ENCODE measurements at places on chromosomes 5 and 9.

DNA sequence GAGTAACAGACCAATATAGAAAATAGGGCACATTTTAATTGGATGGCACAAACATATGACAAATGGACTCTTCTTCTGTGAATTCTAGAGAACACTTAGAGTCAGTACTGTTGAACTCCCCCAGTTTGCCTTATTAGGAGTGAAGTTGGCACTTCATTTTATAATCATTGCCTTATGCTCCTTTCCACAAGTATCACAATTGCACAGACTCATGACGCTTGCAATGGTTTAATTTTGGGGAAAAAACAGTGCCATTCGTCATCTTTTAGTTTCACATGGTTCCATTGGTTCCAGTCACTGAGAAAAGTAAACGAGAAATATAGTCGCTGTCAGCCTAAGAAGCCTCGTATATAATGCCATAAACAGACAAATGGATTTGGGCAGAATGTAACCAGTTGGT lies 71.2 kb downstream of the LURAP1L start:
- no peak for DNase-seq

- DNase-seq = no peak
Measured at GRCh38 chr5:58838729-58839128, 255.9 kb downstream of the RAB3C start.

DNA sequence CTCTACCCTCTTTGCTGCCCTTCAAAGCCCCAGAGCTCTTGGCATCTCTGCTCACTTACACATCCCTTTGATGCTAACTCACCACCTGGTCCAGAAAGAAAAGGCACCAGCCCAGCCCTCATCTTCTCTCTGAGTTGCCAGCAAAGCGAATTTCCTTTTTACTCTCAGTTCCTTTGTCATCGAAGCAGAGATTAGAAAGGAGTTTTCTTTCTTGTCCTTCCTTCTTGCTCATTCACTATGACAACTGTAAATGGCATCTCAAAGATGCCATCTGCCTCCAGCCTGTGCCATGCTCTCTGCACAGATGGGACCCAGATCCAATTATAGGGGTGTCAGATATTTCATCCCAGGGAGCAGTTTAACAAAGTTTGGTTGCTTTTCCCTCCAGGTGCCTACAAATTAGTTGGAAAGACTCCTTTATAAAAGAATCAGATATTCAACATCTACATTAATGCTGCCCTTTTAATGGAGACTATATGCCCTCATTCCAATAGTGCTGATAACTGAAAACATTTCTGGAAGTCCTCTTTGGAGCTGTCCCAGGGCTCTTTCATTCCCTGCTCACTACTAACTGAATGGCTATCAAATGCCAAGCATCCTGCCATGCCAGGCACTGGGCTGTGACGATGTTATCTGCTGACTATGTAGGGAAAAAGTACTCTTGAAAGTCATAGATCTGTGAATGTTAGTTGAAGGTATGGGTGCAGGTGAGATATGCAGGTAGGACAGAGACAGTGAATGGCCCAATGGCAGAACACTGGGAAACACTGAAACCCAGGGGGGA lies 58.9 kb downstream of the SUSD1 start:
- DNase-seq = no peak

DNA sequence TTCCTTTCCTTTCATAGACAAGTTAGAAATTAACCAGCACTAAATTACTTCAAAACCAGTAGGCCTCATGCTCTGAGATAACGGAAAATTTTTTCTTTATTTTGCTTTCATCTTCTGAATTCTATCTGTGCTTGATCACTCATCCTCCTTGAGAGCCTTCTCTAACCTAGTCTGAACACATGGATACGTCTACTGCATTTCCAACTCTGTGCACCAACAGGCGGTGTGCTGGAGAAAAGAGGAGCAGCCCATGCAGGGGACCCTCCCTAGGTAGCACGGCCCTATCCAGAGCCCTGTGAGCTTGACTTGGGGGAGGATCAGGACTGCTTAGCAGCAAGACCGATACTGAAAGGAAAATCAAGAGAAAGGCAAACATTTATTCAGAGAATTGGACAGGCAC lies 149.8 kb downstream of the AUH start:
- DNase-seq = peak; percentile 40

DNA sequence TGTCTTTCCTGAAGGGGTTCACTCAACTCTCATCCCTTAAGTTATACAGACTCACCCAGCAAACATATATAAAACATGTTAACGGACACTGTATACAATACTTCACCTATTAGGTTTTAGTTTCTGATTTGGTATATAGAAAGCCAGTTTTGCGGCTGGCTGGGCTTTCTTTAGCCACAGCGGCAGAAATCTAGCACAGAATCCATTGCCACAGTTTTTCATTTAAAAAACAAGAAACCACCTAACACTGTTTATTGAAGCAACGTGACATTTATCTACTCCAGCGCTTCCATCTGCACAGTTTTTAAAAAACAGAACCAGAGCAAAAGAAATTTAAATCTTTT lies 67.3 kb downstream of the SNX30 start:
- DNase-seq = no peak

GRCh38 chr5:177470759-177471536 lies 2.5 kb downstream of the DBN1 start:
- DNase-seq = no peak

- no peak for DNase-seq
Measured at GRCh38 chr9:99474186-99474585, 252.1 kb downstream of the SEC61B start.
